ENCODE measurements at places on chromosomes 3 and 15.

DNA sequence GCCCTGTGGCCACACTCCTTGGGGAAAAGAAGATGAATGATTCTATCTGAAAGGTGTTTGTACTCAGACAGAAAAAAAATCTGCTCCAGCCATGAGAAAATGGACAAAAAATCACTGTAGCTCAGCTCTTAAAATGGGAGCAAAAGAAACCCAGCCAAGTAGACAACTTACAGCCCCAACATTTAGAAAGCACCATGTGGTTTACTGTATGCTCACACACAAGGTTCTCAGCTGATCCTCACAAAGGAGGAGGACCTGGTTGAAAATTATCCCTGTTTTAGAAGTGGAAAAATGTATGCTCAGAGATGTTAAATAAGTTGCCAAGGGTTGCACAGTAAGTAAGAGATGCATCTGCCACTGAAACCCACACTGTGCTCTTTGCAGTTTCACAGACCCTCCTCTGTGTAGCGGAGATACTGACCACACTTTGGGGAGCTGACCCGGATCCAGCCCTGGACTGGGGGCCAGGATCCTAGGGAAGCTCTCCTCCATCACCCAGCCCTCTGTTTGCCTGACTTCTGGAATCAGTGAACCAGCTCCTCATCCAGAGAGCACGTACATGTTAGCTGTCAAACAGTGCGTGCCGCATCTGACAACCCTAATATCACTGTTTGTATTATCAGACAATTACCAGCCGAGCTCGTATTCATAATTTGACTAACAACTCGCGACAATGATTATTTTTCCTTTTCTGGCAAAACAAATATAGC lies 32.7 kb upstream of the TPRG1 start:
- no peak for DNase-seq

- DNase-seq, result no peak
Observed at GRCh38 chr15:79452244-79453051, 20.3 kb downstream of the MINAR1 start.

GRCh38 chr15:78052001-78052401 lies 25.5 kb downstream of the TBC1D2B start:
- no peak for DNase-seq

- DNase-seq, result no peak
Observed at GRCh38 chr3:168341956-168342936, 246.5 kb upstream of the GOLIM4 start.
